ENCODE measurements at places on chromosomes 5 and 9. TPM values are rescaled to one million over a fixed set of nuclear protein-coding genes. Genes with fewer than 3 reads are reported as not detected.

MEGF10 gene
- 3.0 TPM for total RNA-seq

OR1J2 gene
- total RNA-seq, result not detected

GRCh38 chr9:137691646-137692351 is 73.0 kb downstream of the EHMT1 start:
- H3K36me3 ChIP-seq, result no peaks in the 10 kb centered on the region
- no peaks in the 10 kb centered on the region for H3K27me3 ChIP-seq
- no peak overlapping the region for H3K4me3 ChIP-seq
- H3K4me1 ChIP-seq, result peaks cover 36% of the 10 kb centered on the region
- no peak for DNase-seq

DNA sequence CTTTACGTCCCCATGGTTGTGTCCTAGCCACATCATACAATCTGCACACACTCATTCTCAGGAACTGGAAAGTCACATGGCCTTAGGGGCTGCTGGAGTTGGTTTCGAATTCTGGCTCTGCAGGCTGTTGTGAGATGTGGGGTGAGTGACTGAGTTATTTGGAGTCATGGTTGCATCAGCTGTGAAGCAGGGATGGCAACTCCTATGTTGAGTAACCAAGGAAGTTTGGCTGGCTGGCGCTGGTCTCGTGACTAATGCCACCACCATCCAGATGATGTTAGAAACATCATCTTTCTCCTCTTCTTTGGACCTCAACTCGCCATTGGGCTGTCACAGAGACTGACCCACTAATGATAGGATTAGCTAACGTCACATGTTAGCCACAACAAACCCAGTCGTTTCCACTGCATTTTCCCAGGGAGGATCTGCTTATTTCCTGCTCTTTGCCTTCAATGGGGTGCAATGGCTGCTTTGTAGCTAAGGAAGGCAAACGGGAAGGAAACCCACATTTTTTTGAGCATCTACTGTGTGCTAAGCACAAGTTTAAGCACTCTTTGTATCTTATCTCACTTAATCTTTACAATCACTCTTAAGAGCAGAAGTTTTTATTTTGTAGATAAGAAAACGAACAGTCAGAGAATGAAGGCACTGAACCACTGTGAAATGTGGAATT is 78.1 kb upstream of the UBTD2 start:
- no peak overlapping the region for H3K27ac ChIP-seq
- no peaks in the 10 kb centered on the region for H3K27me3 ChIP-seq
- peaks cover 58% of the 10 kb centered on the region for H3K36me3 ChIP-seq
- peaks cover 3% of the 10 kb centered on the region for H3K4me1 ChIP-seq
- DNase-seq, result no peak
- H3K4me3 ChIP-seq, result no peak overlapping the region
